ENCODE measurements at places on chromosomes 5 and 9.
A peak's percentile ranks its signal among the peaks of the same experiment; 100 is the strongest.

DNA sequence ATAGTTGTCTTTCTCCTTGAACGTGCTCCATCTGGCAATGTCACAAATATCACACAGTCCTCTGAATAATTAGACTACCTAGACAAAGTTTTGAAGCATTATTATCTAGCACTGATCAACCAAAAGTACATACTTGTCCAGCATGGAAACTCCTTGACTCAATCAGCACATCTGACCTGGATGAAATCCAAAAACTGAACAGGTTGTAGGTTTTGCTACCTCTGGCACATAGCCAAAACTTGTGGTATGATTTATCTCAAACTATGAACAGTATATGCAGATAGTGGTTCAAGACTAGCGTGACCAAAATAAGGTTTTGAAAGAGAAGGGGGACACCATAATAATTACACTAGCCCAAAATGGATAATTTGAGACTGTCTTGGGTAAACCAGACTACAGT lies 158.1 kb downstream of the ARRDC3 start:
- no peak for DNase-seq

DNA sequence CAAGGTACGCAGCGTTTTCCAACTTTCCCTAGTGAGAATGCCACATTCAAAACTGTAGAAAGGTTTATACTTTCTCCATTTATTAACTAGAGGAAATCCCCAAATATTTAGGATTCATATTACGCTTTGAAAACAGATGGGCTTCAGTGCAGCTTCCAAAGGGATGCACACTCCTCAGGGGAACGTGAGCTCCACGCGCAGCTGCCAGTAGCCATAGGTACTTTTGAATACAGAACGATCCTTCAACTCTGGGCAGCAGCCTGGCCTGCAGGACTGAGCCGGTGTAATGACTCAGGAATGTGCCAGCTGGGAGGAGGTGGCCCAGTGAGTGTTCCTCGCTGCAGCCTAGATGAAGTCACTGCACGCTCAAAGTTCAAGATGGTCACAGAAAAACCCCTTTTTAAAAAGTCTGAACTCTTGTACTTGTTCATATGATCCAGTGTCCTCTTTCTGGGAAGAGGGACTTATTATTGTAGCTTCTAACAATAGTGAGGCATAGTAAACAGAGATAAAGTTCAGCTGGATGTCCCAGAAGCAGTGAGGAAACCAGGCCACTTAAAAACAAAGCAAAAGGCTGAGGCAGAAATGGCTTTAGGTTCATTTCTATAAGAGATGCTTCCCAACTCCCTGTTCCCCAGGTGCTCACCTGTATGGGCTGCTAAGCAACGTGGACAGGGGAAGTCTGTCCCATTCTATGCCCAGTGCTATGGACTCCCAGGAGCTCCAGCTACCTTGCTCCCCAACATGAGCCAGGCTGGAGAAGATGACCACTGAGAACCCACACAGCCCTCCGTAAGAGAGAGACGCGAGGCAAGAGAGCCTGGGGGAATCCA lies 130.0 kb downstream of the LHFPL2 start:
- DNase-seq = peak; percentile 86

DNA sequence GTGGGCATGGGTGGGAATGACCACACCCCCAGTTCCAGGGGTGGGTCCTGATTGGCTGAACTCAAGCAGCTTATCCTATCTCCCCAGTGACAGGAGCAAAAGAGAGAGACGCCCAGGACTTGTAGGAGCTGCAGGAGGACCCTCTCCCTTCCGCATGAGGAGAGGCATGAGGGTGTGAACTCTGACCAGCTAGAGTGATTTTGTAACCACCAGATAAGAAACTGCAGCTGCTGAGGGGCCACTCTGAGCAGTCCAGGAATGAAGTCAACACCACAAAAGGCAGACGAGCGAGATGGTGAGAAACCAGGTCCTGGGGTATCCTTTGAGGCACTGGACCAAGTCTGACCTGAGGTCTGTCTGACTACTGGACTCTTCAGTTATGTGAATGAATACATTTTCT lies 521.9 kb downstream of the BNC2 start:
- no peak for DNase-seq

DNA sequence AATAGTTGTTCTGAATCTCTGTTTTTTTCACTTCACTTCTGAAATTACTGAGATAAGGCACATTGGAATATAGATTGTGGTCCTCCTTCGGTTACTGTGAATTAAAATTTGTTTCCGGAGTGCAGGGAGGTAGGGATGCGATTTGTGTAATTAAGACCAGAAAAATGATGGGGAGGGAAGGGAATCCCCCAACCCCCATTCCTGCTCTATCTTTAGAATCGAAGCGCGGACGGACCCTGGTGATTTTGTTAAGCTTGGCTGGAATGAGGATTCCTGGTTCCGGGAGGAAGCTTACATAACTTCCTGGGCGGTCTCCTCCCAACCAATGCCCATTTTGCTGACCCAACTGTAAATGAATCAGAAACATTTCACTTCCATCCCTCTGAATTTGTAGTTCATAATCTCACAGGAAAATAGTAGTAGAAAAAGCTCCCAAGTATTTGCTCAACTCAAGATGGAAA lies 220.1 kb upstream of the MSX2 start:
- no peak for DNase-seq

DNA sequence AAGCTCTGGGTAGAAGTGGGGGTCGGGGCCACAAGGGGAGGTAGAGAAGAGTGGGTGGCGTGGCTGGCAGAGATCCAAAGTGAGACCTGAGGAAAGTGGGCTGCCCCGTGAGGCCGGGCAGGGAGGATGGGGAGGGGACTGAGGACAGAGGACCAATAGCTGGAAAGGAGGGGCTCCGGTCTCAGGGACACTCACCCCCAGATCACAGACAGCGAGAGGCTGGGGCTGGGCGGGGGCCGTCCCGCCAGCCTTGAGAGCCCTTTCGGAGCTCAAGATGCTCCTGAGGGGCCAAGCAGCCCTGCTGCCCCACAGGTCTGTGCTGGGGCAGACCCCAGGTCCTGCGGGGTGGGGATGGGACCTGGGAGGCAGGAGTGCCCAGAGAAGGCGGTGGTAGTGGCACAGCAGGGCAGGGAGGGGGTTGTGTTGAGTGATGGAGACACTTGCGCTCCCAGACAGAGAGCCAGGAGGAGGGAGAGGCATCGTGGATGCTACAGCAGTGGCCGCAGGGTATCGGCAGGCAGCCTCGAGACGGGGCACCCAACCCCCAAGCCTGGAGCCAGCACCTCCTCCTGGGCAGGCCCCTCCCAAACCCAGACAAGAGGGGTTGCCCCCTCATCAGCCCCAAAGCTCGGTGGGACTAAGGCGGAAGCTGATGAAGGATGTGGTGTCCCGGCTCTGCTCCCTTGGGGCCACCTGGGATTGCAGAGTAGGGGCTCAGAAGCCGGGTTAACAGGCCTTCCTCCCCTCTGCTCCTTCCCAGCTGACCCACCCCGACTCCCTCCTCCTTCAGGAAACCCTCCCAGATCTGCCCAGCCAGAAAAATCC lies 3.4 kb downstream of the SARDH start:
- DNase-seq = no peak

- DNase-seq = no peak
These were observed 10.9 kb downstream of the FBXL7 start for GRCh38 chr5:15510831-15511230.

DNA sequence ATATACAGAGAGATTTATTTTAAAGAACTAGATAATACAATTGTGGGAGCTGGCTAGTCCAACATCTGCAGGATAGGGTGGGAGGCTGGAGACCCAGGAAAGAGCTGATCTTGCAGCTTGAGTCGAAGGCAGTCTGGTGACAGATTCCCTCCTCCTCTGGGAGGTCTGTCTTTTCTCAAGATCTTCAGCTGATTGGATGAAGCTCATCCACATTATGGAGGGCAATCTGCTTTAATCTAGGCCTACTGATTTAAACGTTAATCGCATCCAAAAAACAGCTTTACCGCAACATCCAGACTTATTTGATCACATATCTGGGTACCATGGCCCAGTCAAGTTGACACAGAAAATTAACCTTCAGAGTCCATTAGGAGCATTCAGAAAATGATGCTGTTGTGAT lies 168.1 kb downstream of the ATPSCKMT start:
- DNase-seq = no peak

GRCh38 chr5:67814569-67815311 lies 400.8 kb upstream of the PIK3R1 start:
- no peak for DNase-seq

DNA sequence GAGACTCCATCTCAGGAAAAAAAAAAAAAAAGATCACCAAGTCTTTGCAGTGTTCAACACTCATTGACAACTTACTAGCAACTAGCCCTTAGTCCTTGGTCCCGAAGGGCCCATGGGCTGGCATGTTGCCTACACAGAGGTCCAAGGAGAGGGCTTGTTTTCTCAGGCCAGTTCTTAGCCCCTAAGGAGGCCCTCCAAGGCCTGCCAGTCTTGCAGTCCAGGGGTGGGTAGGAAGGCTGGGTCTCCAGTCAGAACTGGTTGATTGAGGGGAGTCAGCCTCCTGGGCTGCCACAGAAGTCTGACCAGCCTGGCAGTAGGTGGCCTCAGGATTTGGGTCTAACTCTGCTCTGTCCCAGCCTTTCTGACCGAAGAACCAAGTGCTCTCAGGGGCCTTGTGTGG lies 32.7 kb downstream of the IER5L start:
- DNase-seq = no peak

DNA sequence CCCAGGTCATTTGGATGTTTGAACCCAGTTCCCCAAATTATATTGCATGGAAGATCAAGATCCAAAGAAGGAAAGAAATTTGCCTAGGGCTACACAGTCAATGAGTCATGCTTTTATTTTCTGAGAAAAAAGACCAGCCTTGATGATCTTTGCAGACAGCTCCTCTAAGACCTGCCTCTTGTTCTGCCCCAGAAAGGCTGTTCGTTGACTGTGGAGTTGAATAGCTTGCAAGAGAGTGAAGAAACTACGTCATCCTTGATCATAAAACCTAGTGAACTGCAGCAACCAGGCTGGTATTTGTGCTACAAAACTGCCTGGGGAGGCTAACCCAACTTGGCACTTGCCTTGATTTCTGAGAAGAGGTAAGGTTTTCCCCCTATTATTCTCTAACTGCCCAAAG lies 263.9 kb downstream of the PAPPA start:
- DNase-seq = peak; percentile 34

DNA sequence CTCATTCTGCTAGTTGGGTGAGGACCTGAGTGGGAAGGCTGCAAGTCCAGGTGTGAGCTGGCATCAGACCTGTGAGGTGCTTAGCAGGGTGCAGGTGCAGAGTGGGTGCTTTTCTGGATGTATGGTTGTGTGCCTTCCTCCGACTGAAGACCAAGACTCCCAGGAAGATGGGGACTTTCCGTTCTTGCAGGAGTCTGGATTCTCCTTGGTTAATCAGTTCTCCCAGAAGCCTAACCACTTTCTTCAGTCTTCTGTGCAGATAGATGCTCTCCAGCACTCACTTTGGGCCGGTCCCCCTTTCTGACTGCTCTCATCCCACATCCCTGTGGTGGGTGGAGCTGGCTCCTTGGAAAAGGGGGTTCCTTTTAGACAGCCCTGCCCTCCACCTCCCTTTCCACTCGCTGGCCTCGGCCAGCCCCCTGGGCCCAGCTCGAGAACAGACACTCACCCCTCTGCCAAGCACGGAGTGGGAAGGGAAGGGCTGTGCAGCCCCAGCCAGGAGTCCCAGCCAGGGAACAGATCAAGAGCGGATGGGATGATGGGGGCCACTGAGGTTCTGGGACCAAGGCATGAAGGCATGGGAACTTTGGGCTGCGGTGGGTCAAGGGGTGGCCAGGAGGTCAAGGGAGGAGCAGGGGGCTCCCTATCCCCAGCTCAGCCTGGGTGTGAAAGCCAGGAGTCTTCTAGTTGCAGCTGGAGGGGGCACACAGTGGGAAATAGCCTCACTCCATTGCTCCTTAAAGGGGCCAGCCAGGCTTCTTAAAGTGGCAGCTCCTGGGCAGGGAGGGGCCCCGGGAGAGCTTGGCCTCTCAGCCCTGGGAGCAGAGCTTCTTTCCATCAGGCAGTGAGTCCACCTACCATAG lies 62.4 kb downstream of the FGF18 start:
- DNase-seq = no peak

DNA sequence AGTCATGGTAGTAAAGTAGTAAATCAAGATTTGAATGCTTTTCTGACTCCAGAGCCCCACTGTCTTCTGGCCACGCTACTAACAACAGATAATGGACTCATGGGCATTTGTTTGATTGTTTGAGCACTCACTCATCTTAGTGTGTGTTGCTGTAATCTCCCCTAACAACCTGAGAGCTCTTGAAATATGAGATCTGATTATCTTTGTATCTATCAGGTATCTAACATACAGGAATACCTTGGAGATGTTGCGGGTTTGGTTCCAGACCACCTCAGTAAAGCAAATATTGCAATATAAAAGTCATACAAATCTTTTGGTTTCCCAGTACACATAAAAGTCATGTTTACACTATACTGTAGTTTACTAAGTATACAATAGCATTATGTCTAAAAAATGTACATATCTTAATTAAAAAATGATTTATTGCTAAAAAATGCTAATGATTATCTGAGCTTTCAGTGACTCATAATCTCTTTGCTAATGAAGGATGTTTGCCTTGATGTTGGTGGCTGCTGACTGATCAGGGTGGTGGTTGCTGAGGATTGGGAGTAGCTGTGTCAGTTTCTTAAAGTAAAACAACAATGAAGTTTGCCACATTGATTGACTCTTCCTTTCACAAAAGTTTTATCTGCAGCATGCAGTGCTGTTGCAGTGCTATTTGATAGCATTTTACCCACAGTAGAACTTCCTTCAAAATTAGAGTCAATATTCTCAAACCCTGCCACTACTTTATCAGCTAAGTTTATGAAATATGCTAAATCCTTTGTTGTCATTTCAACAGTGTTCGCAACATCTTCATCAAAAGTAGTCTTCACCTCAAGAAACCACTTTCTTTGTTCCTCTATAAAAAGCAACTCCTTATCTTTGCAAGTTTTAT lies 92.2 kb downstream of the ZNF462 start:
- DNase-seq = no peak

DNA sequence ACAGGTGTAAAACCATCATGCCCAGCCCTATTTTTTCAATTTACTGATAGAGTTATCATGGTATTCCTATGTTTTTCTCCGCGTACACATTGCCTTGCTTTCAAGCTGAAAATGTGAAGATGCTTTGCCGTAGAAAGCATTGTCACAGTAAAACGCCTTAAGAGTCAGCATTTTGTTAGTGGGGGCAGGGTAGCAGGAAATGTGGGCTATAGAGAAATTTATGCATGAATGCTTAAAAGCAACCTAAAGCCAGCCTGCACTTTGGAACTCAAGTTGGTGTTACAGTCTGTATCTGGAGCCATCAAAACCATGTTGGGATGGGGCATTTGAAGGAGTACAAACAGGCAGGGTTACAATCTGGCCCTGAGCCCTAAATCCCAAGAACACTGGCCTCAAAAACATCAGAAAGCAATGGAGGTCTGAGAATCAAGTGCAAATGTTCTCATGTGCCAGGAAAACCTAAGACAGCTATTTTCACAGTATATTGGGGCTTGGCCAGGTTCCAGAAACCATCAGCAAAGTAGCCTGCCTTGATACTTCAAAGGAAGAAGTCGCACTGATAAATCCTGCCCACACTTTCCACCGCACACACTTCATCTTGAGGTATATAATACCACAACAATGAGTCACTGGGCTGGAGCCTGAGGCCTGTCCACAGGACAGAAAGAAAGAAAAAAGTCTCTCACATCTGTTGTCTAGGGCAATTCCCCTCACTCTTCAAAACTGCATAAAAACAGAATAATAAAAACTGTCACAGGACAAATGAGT lies 313.8 kb downstream of the ENC1 start:
- peak; percentile 37 for DNase-seq

- no peak for DNase-seq
These were observed 48.6 kb downstream of the ANXA2R start for GRCh38 chr5:42991404-42992087.

Measured in T47D (cell line).